ENCODE measurements at places on chromosomes 7 and 10.
A peak's percentile ranks its signal among the peaks of the same experiment; 100 is the strongest.

DNA sequence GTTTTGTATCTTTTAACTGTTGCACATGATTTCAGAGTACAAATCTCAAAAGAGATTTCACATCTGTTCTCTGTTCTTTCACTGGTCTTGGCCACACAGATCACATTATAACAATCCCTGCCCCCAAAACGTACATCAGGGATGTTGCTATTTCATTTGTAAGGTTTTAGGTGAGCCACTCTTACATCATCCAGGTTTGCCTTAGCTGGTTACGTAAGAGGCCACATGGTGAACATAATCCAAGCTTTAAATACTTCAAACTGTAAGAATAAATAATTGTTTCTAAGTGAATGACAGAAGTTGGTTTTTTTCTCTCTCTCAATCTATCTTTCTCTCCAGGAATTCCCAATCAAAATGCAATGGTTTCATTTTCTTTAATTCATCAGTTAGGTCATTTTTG lies 245.9 kb upstream of the HGF start:
- no peak for DNase-seq

- peak; percentile 59 for DNase-seq
Measured at GRCh38 chr7:42152329-42153205, 84.4 kb downstream of the GLI3 start.

DNA sequence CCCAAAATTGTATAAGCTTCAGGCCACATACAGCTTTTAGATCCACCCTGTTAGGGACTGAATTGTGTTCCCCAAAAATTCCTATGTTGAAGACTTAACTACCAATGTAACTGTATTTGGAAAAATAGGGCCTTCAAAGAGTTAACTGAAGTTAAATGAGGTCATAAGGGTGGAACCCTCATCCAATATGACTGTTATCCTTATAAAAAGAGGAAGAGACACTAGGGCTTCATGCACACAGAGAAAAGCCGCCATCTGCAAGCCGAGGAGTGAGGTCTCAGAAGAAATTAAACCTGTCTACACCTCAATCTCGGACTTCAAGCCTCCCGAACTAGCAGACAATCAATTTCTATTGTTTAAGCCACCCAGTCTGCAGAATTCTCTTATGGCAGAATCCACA lies 317.9 kb upstream of the NFE2L3 start:
- DNase-seq, result no peak

- no peak for DNase-seq
Measured at GRCh38 chr10:116169782-116170445, 103.1 kb downstream of the GFRA1 start.

DNA sequence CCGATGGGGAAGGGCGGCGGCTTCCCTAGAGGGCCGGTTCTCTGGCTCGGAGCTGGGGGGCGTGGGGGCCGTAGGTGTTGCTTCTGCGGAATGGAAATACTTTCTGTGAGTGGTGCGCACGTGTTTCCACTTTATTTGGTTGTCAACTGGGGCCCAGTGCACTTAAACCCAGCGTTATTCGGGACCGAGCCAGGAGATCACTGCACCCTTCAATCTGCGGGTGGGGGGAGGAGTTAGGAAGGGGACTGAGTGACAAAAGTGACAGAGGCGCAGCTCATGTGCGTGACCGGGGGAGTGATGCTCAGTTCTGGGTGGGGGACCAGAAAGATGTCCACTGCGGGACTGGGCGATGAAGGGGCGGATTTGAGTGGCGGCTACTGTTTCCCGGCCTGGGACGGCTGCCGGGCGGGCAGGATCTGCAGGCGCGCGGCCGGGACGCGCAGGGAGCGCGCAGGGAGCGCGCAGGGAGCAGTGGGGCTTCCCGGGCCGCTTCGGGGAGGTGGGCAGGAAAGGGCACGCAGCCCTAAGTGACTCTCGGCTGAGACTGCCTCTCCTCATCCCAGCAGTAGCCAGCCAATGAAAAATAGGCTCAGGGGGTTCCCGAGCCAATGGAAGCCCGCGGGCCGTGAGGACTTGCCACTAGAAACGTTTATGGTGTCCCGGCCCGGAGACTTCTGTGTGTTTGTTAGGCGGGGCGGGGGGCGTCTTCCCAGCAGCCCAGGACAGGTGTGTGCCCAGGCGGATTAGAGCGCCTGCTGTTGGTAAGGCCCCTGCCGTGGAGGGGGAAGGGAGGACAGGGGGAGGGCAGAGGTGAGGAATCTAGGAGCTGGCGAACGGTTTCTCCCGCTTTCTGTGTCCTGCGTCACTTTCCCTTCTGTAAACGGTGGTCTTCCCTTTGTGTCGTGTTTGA lies 54.3 kb upstream of the KDM7A start:
- DNase-seq, result no peak

DNA sequence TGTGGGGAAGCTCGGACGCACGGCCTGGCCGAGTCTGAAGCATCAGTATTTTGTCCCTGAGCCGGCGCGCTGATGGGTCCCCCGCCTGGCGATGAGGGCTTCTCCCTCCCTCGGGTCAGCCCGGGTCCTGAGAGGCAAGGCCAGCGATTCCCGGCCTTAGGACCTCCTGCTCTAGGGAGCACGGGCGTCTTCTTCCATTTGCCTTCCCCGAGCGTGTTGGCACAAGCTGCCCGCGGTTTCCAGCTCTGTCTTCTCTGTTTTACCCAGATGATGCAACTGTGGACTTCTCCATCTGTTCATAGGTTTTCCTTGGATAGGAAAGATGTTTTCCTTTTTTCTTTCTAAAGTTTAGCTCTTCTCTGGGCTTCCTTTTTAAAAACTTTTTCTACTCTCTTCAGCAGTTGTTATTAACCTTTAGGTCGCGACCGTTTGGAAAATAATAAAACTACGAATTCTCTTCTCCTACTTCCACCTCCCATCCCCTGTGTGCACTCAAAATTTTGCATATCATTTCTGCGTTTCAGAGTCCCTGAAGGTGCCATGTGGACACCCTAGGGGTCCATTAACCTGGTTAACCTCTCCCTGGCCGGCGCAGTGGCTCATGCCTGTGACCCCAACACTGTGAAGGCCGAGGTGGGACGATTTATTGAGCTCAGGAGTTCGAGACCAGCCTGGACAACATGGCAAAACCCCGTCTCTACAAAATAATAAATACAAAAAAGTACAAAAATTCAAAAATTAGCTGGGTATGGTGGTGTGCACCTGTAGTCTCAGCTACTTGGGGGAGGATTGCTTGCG lies 1.4 kb upstream of the SLC25A28 start:
- DNase-seq, result no peak

- DNase-seq, result no peak
Measured at GRCh38 chr10:75029857-75030256, 81.6 kb upstream of the SAMD8 start.

- no peak for DNase-seq
Measured at GRCh38 chr10:47277352-47278151, 22.4 kb upstream of the GDF10 start.

DNA sequence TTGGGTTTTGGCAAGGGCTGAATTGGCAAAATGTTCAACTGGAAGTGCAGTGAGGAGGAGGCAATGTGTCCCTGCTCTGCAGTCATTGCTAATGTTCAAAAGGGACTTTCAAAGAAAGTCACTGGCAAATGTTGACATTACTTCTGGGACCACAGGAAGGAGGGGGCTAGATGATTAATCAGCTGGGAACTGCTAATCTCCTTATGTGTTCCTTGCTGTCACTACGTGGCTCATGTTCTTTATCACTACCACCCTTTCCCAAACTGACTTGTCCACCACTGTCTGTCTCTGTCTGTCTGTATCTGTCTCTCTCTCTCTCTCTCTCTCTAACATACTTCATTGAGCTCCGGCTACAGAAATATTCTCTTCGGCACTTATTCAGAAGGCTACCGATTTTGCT lies 86.9 kb upstream of the MTPN start:
- DNase-seq, result no peak

DNA sequence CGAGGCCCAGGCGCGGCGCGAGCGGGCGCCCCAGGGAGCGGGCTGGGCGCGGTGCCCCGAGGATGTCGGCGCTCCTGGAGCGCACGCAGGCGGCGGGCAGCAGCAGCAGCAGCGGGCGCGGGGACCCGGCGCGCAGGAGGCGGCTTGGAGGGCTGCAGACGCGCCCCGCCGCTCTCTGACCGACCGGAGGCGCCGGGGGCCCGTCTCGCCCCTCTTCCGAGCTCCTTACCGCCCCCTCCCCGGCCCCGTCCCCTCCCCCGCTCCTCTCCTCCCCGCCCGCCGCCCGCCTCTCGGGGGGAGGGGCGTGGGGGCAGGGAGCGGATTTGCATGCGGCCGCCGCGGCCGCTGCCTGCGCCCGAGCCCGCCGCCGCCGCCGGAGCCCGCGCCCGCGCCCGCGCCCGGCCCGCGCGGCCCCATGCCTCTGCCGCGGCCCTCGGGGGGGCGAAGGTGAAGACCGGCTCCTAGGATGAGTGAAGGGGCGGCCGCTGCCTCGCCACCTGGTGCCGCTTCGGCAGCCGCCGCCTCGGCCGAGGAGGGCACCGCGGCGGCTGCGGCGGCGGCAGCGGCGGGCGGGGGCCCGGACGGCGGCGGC lies at the start of gene NRG3:
NRG3 (plus strand) TSS at position 320 of the 592 bp plus-strand sequence.
- no peak for DNase-seq

GRCh38 chr7:22561895-22562593 lies 62.1 kb upstream of the STEAP1B start:
- no peak for DNase-seq

DNA sequence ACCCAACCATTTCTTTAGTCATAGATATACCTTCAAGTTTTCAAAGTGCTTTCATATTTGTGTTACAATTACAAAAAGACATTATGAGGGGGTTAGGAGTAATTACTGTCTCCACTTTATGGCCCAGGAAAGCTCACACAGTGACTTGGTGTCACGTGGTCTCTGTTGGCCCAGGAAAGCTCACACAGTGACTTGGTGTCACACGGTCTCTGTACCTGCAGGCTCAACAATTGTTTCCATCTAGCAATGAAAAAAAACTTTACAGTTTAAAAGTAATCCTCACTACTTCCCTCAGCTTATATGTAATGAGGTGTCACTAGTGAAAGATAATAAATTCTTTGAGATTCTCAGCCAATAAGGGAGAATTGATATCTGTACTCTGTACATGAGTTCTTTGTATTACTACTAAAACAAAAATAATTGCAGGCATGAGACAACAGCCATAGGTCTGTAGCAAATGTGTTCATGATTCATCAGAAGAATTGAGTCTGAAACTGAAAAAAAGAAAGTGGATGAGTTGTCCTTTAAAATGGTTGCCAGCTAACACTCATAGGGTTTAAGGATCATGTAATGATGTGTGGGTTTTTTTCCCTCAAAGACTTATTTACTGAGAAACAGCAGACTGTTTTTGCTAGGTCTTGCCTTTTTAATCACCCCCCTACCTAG lies 10.9 kb downstream of the OGDH start:
- DNase-seq, result no peak

GRCh38 chr10:114624951-114625780 lies 32.9 kb downstream of the ABLIM1 start:
- DNase-seq, result no peak

- DNase-seq, result no peak
Measured at GRCh38 chr10:86164174-86164774, 202.3 kb downstream of the GRID1 start.

DNA sequence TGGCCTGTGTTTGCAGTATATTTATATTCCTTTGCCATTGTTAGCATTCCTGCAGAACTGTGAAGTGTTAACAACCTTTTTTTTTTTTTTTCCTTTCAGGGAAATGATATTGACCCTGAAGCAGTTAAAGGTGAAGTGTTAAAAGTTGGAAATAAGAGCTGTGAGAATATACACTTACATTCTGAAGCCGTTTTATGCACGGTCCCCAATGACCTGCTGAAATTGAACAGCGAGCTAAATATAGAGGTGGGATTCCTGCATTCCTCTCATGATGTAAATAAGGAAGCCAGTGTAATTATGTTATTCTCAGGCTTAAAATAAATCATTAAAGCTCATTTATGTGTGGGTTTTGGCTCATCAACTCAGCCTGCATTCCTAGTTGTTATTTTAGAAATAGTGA lies 92.8 kb upstream of the CAPZA2 start:
- DNase-seq, result no peak

- DNase-seq, result no peak
Measured at GRCh38 chr7:27836536-27836935, 96.6 kb downstream of the TAX1BP1 start.

DNA sequence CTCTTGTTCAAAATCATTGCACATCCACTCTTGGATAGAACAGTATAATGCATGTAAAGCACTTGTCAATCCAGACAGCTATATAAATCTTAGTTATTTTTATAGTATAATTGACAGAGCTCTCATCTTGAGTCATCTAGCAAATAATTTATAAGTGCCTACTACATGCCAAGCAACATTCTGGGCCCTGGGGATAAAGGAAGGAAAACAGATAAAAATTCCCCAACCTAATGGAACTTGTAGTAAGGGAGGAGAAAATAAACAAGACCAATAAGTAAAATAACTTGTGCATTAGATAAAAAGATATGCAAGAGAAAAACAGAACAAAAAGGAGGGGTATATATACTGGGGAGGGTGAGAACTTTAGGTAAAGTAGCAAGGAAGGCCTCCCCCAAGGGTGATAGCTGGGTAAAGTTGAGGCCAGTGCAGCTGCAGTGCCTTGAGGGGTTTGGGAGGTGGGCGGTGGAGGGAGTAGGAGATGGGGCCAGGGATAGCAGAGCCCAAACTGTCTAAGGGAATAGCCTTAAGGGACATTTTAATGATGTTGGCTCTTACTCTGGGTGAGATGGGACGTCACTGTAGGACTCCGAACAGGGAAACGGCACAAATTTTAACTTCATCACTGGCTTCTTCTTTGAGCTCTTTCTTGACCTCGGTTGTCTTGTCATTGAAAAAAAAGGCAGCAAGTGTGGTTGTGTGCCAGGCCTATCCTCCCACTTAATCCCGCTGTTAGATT lies 79.3 kb upstream of the SEC61G start:
- DNase-seq, result no peak

DNA sequence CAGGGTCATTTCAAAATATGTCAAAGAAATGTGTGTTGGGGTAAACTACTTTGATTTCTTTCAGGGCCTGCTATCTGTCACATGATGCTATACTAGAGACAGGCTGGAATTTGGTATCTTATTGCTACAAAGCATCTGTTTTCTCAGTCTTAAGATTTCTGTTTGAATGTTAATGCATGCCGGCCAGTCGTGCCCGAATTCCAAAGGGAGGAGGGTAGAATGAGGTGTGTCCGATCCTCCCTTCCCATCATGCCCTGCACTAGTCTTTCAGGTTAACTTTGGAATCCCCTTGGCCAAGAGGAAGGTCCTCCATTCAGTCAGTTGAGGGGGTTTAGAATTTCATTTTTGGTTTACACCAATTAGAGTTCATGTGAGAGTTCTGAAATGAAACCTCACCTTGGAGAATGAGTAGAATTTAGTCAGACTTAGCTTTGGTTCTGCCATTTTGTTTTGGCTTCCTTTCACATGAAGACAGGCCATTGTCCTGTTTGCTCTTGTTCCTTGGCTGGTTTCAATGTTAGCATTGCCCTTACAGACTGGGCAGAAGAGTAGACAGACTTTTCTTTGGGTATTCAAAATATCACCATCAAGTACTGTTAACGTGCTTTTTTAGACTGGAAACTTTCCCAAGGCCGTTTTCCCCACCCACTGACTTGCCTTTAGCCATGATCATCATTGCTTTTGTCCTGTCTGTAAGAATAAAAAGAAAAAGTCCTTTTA lies 95.8 kb downstream of the CAMK1D start:
- no peak for DNase-seq

- DNase-seq, result peak; percentile 92
Measured at GRCh38 chr10:122461367-122461728, at the start of gene HTRA1. HTRA1 (plus strand) TSS chr10:122461553; CDS start chr10:122461653, 100 bp downstream.
